Spinal cord (tissue), 10 donors: ENCODE measurements at places on chromosomes 5 and 9.

GRCh38 chr9:112218908-112219307 lies 43.8 kb upstream of the SUSD1 start:
- DNase-seq = no peak

GRCh38 chr9:93533863-93534262 lies 42.5 kb upstream of the PHF2 start:
- no peak for DNase-seq

DNA sequence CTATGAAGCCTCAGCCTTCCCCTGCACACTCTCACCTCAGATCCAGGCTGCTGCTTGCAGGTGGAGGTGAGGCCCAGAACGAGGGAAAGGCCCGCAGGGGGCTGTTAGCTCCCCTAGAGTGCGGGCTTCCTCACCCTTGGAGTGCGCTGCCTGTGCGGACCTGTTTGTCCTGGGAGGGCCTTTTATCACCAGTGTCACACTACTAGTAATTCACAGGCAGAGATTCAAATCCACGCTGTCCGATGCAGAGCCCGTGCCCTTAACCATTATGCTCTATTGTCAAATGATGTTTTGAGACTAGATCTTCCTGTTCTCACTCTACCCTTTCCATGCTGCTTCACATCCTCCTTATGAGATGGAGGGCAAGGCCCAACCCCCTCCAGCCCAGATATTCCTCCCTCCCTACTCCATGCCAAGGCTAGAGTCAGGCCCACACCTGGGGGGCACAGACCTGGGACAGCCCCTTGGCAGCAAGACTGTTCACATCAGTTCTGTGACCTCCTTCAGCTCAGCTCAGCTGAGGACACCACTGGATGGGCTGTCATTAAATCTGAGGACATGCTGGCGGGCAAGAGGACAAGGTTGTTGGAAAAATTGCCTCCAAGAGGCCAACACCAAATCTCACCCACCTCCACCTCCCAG lies 112.8 kb upstream of the SPOCK1 start:
- no peak for DNase-seq

- DNase-seq = no peak
These were observed 142.4 kb downstream of the EDIL3 start for GRCh38 chr5:84242286-84242685.

GRCh38 chr9:5073701-5074100 lies 88.6 kb downstream of the JAK2 start:
- no peak for DNase-seq

GRCh38 chr9:18798508-18799290 lies 234.3 kb downstream of the SAXO1 start:
- DNase-seq = peak; percentile 63

- DNase-seq = no peak
These were observed 14.6 kb downstream of the LMAN2 start for GRCh38 chr5:177336603-177337494.

DNA sequence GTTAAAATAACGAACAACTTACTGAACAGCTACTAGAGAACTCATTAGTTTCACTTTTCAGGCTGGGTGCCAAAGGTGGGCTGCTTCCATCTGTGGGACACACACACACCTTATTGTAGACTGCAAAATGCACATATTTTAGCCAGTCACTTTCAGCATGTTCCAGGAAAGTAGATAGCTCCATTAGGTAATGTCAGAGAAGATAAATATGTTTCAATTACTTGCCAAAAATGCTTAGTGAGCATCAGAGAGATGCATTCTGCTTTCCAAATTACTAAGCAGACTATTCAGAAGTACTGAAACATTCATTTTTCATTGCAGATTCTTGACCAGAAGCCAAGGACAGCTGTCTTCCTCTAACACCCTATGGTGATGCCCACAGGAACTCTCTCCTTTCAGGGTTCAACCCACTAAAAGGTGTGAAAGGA lies 56.2 kb upstream of the APC start:
- DNase-seq = peak; percentile 9

DNA sequence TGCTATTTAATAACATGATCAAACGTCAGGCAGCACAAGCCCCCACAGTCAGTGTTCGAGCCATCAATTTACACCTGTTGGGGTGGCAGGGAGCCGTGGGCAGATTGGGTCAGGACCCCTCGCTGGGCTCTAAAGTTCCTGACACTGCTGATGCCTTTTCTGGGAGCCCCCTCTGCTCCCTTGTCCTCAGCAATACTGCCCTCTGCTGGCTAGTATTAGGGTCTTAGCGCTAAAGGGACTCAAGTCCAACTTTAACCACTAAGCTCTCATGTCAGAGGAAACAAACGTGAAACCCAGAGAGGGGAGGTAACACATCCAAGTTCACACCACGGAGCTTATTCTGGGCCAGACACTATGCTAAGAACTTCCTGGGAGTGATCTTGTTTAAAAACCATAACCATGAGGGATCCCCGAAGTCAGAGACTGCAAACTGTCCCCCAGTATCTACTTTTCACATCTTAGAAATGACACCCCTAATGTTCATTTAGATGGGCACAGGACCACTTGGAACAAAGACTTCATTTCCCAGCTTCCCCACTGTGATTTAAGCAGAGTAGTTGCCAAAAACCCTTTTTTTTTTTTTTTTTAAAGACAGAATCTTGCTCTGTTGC lies 20.4 kb downstream of the ANKS6 start:
- peak; percentile 87 for DNase-seq

- no peak for DNase-seq
These were observed 2.2 kb downstream of the SLC26A2 start for GRCh38 chr5:149962601-149963300.

DNA sequence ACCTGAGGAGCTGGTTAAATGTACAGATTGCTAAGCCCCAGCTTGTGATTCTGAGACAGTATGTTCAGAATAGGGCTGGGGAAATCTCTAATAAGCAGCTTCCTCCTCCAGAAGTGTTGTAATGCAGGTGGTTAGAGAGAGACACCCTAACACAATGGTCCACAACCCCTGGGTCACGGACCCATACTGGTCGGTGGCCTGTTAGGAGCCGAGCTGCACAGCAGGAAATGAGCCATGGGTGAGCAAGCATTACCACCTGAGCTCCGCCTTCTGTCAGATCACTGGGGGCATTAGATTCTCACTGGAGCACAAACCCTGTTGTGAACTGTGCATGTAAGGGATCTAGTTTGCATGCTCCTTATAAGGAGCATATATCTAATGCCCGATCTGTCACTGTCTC lies 61.8 kb downstream of the SLC36A1 start:
- no peak for DNase-seq

- no peak for DNase-seq
These were observed 110.0 kb upstream of the ARRDC3 start for GRCh38 chr5:91493086-91493485.

DNA sequence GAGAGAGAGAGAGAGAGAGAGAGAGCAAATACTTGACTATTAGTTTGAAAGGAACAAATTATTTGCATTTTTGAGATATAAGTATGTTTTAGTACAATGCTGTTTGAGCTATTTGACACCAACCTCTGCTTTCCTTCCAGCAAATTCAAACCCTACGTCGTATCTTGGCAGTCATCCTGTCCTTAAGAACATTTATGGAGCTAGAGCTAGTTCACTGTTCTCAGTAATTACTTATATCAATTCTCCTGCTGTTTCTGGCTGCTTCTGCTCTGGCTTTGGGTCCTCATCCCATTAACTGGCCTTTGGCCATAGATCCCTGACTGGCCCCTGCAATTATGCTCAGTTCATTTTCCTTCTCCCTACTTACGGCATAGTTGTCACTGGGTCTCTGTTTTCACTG lies 19.9 kb upstream of the ERAP2 start:
- no peak for DNase-seq

GRCh38 chr9:15357050-15357653 lies 50.1 kb upstream of the TTC39B start:
- DNase-seq = no peak

GRCh38 chr5:128665747-128666355 lies 127.8 kb upstream of the FBN2 start:
- DNase-seq = no peak

- no peak for DNase-seq
These were observed 134.4 kb downstream of the AOPEP start for GRCh38 chr9:94860678-94861588.

DNA sequence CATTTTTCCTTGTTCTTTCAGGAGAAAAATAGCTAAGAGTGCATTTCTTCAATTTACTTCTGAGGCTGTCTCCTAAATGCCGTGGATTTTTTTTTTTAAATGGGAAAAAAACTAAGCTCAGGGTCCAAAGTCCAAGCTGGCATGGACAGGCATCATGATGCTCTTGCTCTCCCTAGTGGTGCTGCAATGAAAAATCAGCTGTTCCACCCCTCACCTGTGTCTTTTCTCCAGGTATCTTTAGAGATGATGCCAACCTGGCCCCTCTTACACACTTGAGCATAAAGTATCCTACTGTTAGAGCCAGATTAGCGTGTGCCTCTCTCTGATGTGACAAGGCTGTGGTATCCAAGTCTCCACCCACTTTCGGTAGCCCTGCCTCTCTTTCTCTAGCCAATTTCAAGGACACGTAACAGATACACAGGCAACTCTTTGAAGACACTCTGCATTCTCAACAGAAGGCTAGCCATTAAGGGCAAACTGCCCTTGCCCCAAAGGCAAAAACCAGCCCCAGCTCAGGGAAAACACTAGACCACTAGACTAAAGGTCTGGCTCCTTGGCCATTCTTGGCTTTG lies 208.8 kb downstream of the SAXO1 start:
- no peak for DNase-seq

DNA sequence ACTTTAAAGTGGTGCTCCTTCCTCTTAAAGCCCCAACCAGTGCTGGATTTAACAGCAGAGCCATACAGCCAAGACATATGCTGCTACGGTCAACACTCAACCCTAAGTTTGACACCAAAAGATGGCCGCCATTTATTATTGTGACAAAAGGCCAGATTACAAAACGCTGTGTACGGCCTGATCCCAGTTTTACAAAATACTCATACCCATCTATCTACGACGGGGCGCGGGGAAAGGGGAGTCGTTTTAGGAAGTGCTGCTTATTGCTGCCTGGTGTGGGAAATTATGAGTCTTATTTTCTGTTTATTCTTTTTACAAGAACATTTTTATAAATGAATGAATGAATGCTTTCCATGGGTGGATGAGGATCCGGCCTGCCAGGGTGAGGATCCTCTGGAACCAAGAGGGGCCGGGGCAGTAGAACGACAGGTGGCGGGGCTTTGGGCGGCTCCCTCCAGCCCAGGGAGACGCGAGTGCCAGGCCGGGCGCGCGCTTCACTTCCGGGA lies 457 bp upstream of the IDNK start:
- no peak for DNase-seq

DNA sequence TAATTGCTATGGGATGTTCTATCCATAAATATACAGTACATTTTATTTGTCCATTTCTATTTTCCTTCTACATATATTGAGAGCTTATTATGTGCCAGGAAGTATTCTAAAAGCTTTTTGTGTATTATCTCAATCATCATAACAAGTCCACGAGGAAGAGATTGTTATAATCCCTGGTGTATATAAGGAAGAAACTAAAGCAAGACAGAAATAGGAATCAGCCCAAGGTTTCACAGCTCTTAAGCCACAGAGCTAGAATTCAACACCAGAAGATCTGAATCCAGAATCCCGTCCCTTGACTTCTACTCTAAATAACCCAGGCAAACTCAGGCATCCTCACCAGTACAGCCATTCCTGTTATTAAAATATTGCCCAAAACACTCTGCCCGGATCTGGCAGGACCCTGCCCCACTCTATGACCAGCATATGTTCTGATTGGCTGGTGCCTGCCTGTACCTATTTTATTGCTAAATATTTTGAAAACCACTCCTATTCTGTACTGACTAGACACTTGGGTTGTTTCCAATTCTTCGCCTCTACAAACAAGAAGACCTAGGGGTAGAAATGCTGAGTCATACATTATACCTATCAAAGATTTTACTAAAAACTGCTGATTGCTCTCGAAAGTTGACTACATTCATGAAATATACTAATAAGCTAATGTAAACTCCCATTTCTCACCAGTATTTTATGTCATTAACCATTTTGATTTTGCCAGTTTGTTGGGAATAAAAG lies 297.4 kb downstream of the ENC1 start:
- DNase-seq = no peak

- no peak for DNase-seq
These were observed 372.0 kb upstream of the KCNN2 start for GRCh38 chr5:113989913-113990305.

- DNase-seq = no peak
These were observed at the start of gene SOX30 for GRCh38 chr5:157652377-157652692. Gene SOX30 (minus strand): TSS chr5:157652438. CDS start chr5:157652078, 360 bp downstream.

- DNase-seq = no peak
These were observed 40.9 kb downstream of the LYRM7 start for GRCh38 chr5:131211669-131212068.

GRCh38 chr5:118614731-118615456 lies 373.5 kb downstream of the DTWD2 start:
- DNase-seq = no peak

- DNase-seq = no peak
These were observed 14.2 kb upstream of the MXD3 start for GRCh38 chr5:177325868-177326381.

DNA sequence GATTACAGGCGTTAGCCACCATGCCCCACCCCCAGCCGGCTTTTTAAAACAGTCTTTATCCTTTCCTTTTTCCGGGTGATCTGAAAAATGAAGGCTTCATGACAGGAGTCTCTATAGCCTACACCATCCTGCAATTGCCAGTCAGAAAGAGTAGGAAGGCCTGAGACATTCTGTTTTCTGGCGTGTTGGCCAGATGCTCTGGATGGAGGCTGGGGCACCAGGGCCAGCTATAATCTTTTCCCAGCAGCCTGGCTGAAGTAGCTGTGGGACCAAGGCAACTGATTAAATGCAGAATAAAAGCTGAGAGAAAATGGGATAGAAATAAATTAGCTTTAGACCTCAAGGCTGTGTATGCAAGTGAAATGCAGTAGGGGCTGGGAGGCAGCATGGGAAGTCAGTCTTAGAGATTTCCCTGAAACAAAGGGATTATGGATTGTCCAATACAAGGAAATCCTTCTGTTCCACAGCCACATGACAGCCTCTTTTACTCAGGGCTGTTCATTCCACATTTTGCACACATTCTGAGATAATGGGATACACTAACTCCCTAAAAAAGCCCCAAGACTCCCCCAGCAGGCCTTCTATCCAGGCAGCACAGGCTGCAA lies 116.0 kb upstream of the LRRTM2 start:
- DNase-seq = peak; percentile 62

- DNase-seq = no peak
These were observed 9.9 kb downstream of the PAPPA start for GRCh38 chr9:116163293-116164055.

DNA sequence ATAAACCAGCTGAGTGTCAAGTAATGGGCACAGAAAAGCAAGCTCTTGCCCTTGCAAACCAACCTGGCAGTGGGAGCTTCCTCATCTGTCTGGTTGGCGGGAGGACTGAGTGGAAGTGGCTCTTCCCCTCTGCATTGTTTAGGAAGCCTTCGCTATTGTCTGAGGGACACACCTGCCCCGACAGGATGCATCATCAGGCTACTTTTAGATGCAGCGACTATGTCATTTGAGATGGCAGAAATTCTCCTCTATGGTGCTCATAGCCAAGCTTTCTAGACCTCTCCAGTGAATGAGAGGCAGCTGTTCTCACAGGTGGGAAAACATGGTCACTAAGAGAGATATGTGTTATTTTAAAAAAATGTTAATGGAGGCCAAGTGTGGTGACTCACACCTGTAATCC lies 104.0 kb downstream of the DOCK8 start:
- no peak for DNase-seq
